ENCODE measurements at places on chromosomes 12 and 14.

DNA sequence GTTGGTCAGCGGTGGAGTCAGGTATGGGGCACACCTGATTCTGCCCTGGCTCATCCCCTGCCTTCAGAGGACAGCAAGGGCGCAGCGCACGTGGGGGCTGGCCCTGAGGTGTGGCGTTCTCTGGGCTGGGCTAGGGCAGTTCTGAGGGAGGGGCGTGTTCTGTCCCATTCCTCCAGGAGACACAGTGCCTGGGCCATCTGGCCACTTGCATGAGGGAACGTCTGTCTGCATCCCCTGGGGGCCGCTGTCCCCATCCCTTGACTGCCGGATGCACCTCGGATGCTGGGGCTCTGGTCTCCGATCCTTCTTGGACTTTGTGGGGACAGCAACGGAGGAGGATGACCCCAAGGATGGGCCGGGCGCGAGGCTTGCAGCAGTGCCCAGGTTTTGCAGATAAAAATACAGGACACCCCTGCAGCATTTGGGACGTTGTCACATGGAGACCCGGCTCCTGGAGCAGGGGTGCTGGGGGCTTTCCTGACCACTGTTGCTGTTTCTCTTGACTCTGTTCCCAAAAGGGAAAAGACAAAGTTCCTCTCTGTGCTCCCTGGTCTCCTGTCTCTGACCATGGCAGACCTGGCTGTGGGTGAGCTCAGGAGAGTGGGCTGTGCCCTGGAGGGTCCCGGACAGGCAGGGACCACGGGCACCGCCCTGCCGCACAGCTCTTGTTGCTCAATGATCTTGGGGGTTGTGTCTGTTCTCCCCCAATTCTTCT lies 6.9 kb downstream of the MTA1 start:
- DNase-seq: no peak

GRCh38 chr12:98399532-98399931 lies 115.9 kb upstream of the TMPO start:
- no peak for DNase-seq

GRCh38 chr12:115155665-115156645 lies 472.0 kb upstream of the TBX3 start:
- no peak for DNase-seq

GRCh38 chr12:93318720-93319522 lies 58.8 kb upstream of the NUDT4 start:
- peak; percentile 90 for DNase-seq

DNA sequence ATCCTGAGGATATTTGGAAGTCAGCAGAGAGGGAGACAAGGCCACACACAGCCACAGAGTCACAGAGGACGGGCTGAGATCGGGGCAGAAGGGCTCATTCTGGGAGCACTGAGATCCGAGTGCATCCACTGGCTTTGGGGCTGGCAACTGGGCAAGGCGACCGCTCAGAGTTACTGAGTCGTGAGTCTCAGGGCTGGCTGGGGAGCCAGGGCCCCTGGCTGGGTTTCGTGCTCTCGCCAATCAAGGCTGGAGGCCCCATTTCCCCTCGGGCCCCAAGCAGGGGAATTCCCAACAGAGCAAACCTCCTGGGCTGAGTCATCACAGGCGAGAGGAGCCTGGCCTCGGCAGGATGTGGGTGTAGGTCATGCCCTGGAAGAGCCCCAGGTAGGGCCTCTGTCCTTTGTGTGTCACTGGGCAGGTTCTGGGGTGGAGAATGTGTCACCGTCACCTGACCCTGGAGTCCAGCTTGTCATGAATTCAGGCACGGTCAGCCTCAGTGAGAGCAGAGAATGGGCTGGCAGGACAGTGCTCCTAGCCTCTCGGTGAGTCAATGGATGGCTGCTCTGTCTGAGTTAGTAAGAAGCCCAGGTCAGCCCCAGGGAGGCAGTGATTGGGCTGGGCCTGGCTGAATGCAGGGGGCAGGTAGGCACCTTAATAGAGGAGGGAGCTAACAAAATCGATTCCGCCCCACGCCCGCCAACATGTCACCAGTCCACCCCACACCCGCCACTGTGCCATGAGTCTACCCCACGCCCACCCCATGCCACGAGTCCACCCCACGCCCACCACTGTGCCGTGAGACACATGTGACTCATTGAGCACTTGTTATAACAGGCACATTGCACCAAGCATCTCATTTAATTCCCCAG lies 16.9 kb downstream of the ASB2 start:
- DNase-seq: no peak

- DNase-seq: no peak
Measured at GRCh38 chr12:50016501-50017475, 8.5 kb downstream of the RACGAP1 start.

- peak; percentile 70 for DNase-seq
Measured at GRCh38 chr12:10749700-10750384, 26.7 kb upstream of the YBX3 start.

- no peak for DNase-seq
Measured at GRCh38 chr12:69688471-69689427, 10.4 kb downstream of the BEST3 start.

- no peak for DNase-seq
Measured at GRCh38 chr12:123034865-123035264, 54.4 kb downstream of the ARL6IP4 start.

DNA sequence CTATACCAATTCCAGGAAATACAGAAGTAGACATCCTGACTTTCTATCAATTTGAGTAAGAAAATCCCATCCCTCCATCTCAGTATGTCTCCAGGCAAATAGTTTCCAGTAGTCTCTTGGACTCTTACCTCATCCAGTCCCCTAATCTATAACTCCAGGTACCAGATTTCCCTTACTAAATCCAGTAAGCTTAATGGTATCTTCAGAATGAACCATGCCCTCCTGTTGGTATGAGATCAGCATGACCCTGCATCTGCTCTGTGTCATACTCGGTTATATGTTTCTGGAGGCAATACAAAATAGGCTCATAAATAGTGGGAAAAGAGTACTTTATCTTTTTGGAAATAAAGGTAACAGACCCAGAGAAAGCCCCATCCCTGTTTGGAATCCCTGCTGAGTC lies 18.4 kb downstream of the PIGH start:
- no peak for DNase-seq

GRCh38 chr12:46360908-46361666 lies 11.5 kb downstream of the SLC38A2 start:
- DNase-seq: no peak

DNA sequence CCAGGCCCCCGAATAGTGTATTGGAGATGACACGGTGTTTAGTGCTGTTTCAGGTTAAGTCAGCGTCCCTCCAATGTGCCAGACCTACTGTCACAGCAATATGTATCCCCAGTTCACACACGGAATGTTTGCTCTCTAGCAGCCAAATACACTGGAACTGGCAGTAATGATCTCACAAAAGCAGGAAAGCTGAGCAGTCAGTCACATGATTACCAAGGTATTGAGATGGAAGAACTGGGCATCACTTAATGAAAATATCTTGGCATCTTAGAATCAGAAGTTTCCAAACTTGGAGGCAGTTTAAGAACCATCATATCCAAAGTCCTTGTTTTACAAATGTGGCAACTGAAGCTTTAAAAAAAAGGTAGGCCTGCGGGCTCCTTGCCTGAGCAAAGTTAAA lies 23.3 kb downstream of the NINJ2 start:
- DNase-seq: no peak

- DNase-seq: peak; percentile 21
Measured at GRCh38 chr14:103056322-103057027, 874 bp downstream of the CDC42BPB start.

DNA sequence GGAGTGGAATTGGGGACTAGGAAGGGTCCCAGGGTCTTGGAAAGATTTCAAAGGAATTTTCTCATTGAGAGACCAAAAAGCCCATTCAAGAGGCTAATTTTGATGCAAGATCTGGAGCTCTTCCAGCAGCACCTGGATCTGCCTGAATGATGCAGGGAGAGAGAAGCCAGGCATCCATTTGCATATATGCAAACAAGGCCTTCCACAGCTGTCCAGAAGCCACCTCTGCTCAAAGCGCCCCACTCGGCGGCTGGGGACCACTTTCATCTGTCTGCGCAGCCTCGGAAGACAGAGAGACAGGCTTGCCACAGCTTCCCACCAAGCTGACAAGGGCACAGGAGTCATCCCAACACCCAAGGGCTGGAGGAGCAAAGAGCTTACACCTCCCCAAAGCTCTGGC lies 295.6 kb downstream of the DPF3 start:
- peak; percentile 50 for DNase-seq

- no peak for DNase-seq
Measured at GRCh38 chr12:6161124-6161882, 36.8 kb upstream of the VWF start.

DNA sequence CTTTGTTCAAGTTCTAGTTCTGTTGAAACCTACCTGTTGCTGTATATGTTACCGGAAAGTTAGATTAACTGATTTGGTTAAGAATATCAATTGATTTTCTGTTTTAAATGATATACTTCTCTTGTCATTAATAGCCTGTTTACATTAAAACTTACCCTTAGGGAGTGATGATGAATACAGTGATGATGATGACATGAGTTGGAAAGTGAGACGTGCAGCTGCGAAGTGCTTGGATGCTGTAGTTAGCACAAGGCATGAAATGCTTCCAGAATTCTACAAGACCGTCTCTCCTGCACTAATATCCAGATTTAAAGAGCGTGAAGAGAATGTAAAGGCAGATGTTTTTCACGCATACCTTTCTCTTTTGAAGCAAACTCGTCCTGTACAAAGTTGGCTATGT lies 33.0 kb downstream of the CAND1 start:
- DNase-seq: no peak

DNA sequence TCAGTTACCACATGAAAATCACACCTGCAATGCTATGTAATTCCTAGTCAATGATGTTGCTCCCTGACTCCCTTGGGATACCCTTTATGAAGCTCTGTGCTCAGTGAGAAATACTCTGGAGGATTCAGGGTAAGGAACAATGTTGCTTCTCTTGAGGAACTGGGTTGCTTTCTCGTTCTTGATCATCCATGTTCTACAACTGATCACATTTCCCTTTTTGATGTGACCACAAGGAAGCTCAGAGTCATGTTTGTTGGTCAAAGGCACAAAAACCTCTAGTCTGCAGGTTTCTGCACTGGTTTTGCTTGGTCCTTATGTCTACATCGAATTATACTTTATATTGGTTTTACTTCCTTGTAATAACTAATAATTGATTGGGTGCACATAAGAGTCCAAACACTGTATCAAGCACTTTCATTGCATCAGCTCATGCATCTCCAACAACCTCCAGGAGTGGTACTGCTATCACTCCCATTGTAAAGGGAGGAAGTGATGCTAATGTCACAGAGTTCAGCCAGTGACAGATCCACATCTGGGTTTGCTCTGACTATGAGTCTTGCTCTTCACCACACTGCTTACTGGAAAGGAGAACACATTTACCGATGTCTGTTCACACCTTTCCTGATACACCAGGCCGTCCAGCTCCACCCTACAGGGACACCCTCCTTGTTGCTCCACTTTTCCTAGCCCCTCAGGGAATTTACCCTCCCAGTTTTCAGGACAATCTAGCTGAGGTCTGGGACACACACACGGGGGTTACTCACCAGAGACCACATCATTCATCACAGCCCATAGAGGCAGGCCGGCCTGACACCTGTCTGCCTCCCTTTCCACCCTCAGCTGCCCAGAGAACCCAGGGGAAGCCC lies 41.0 kb downstream of the CMKLR1 start:
- no peak for DNase-seq

GRCh38 chr12:14901228-14901562 lies 15.5 kb upstream of the MGP start:
- DNase-seq: no peak

- no peak for DNase-seq
Measured at GRCh38 chr12:86663716-86664115, 407.5 kb upstream of the MGAT4C start.

- peak; percentile 11 for DNase-seq
Measured at GRCh38 chr12:1171657-1172408, 180.8 kb downstream of the ERC1 start.

DNA sequence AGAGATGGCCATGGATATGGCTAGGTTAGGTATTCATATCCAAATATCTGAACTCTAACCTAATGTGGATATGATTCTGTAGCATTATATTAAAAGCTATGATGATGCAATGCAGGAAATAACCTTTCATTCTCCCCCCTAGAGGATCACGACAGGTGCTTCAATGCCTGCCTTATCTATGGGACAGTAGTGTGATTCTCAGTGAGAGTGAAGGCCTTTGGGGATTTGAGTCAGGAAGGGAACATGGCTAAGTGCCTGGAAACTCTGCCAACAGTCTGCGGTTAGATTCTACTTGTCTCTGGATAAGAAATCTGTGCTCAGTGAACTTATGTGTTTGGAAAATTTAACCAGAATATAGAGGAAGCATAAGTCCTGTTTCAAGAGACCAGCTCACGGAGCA lies 81.8 kb downstream of the SLC38A1 start:
- DNase-seq: no peak

- peak; percentile 28 for DNase-seq
Measured at GRCh38 chr12:45216230-45216982, 511 bp downstream of the ANO6 start.

- no peak for DNase-seq
Measured at GRCh38 chr12:93244514-93245077, 133.1 kb upstream of the NUDT4 start.

- no peak for DNase-seq
Measured at GRCh38 chr14:25944020-25944419, 653.8 kb downstream of the NOVA1 start.

DNA sequence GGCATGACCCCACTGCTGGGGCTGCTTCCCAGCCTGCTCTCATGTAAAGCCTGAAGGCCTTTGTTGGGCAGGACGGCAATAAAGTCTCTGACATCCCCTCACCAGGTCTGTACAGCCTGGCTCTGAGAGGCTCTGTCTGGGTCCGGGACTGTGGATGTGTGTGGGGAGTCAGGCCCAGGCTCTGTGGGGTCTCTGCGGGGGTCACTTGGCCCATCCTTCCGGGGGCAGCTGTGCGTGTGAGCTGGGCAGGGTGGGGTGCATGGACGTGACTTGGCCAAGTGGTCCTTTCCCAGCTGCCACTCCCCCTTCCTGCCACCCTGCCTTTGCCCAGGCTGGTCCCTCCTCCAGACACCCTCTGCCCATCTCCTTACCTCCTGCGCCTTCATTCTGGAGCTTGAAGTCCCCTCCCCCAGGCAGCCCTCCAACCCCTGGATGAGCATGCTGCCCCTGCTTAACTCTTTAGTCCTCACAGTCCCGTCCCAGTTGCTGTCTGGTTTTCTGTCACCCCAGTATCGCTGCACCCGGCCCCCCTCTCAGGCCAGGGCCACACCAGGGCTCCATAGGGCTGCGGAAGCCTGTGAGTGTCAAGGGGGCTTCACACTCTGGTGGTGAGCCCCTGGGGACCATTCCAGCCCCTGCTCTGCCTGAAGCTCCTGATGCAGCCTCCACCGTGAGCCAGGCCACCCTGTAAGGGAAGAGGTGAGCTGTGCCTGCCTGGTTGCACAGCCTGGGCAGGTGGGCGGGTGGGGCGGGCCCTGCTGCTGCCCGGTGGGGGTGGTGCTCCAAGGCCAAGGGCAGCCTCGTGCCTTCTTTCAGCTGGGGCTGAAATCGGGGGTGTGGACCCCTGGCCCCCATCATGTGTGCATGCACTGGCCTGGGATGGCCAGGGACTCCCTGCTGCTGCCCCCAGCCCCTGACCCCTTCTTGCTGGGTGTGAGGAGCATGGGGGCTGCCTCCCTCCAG lies 25.5 kb upstream of the KIF26A start:
- no peak for DNase-seq

DNA sequence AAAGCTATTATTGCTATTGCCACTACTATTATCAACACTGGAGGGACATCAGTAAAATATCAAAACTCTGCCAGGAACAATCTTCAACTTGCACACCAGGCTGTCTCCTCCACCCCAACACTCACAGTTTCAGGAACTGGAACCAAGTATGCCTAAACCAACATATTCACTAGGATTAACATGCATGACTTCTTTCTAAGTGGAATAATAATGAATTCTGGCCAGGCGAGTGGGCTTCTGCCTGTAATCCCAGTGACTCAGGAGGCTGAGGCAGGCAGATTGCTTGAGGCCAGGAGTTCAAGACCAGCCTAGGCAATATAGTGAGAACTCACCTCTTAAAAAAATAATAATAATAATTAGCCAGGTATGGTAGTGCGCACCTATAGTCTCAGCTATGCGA lies 58.1 kb downstream of the TBX5 start:
- no peak for DNase-seq

Measured in NCI-H526 treated with DMSO at 0.1 percent for 48 hours (cell line).